ENCODE measurements at places on chromosomes 5 and 9.

GRCh38 chr5:57931807-57932206 is 449.2 kb upstream of the ACTBL2 start:
- DNase-seq = no peak

GRCh38 chr9:108477529-108478006 is 378.2 kb downstream of the ACTL7B start:
- peak; percentile 39 for DNase-seq

DNA sequence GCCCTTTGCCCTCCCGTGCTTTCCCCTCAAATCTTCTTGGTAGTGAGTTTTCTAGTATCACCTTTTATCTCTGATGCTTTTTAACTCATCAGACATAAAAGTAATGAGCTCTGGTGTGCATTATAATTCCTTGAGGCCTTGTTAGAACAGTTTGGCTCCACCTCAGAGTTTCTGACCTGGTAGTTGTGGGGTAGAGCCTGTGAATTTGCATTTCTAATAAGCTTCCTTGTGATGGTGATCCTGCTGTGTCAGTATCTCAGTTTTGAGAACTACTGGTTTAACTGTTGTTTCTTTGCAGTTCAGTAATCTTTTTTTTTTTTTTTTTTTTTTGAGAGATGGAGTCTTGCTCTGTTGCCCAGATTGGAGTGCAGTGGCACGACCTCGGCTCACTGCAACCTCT is 31.1 kb downstream of the UBE2D2 start:
- DNase-seq = no peak

- DNase-seq = no peak
Measured at GRCh38 chr9:26311463-26311995, 581.1 kb downstream of the CAAP1 start.

DNA sequence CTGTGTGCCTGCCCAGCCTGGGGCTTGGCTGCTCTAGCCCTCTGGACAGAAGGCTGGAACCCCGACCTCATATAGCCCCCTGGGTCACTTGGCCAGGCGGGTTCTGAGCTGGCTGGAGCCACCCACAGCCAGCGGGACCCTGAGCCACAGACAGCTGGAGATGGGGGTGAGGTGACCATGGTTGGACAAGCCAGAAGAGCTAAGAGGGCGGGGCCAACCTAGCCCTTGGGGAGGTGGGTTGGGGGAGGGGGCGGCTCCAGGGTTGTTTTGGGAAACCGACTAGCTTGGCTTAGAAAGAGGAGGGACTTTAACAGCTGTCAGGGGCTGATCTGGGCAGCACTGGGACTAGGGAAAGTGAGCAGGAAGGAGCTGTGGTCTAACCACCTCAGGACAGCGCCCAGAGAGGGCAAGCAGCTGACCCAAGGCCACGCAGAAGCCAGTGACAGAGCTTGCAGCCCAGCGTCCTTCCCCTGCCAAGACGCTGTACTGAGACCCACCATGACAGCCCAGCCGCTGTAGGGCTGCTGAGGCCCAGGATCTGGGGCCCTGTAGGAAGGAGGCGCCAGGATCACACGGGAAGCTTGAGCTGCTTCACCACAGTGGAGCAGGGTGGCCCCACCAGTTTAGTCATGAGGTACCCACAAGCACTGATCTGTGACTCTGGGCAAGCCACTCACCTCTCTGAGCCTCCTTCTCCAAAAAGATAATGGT is 2.2 kb downstream of the AIF1L start:
- no peak for DNase-seq

- DNase-seq = no peak
Measured at GRCh38 chr5:2200261-2200950, 317.7 kb upstream of the IRX4 start.

DNA sequence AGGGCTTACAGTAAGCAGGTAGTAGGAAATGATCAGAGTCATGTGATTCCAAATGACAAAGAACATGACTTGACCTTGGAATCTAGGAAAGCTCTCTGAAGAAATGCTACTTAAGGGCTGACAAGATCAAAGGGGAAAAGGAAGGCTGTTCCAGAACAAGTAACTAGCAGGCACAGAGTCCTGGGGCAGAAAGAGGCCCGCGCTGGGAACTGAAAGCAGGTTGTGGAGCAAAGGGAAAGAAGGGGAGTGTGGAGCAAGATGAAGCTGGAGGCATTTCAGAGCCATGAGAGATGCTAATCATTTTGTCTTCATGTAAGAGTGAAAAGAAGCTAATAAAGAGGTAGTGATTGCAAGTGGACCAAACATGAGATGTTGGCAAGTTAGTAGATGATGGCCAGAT is 397.5 kb downstream of the DTWD2 start:
- no peak for DNase-seq

DNA sequence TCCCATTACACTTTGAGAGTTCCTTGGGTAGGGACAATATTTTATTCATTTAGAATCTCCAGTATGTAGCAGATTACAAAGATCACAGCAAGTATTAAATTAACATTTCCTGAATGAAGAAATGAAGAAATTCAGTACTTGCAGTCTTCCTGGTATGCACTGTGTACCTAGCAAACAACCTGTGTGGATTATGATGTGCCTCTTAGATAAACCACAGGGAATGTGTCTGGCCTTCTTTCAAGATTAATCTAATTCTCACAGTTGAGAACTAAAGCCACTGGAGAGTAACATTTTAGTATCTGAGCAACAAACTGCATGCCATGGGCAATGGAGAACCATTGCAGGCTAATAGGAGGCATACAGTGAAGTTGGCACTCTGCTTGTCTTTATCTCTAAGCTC is 199.4 kb downstream of the AP3B1 start:
- DNase-seq = no peak

DNA sequence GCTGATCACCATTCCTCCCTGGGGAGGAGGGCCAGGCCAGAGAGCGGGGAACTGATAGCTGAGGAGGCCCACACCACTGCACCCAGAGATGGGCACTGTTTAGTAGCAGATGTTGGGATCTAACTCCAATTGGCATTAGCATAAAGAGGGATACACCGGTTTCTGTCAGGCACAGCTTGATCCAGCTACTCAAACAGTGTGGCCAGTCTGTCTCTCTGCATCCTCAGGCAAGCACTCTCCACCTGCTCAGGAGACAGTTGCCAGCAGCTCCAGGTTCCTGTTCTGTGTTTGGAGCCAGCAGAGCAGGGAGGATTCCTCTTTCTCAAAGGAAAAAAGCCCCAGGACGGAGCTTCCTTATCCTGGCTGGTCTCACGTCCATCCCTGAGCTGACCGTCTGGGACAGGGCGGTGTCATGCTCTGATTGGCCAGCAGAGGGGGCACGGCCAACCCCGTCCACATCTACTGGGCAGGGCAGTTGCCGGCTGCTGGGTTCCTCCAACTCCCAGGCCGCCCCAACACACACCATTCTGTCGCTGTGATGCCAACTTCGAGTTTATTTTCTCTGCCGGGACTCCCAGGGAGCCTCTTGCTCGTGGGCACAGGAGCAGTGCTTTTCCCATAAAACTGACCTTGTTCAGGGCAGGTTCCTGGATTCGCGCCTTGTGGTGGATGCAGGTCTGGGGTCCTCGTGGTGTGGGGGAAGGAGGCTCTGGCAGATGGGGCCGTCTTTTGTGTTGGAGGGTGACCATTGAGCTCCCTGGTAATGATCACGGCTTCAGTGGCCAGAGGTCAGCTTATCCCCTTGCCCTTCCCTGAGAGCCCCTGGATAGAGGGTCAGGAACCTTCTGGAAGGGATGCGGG is 47.9 kb downstream of the COL5A1 start:
- DNase-seq = peak; percentile 82

DNA sequence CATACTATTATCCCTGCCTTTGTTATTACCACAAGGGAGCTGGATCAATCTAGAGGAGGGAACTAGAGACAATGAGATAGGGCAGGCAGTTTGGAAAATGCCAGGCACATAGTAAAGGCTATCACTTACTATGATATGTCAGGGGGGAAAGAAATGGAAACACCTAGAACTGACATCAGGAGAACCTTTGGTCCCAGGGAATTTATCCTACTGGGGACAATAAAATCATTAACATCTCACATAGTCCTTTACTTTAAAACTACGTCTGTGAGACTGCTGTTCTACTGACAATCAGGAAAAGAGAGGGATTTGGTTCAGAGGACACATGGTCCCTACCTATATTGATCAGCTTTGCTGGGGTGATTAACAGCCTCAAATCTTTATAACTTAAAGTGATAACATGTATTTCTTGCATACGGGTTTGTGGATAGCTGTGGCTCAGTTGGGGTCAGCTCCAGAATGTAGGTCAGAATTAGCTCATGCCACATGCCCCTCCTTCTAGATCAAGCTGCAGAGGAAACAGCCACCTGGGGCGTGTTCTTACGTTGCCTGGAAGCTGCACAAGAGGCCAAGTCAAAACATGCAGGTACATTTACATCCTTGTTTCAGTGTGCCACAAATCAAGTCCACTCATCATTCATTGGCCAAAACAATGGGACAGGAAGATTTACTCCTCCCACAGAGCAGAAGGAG is 43.9 kb upstream of the ALDOB start:
- no peak for DNase-seq

GRCh38 chr5:116621599-116621998 is 47.0 kb upstream of the SEMA6A start:
- no peak for DNase-seq

DNA sequence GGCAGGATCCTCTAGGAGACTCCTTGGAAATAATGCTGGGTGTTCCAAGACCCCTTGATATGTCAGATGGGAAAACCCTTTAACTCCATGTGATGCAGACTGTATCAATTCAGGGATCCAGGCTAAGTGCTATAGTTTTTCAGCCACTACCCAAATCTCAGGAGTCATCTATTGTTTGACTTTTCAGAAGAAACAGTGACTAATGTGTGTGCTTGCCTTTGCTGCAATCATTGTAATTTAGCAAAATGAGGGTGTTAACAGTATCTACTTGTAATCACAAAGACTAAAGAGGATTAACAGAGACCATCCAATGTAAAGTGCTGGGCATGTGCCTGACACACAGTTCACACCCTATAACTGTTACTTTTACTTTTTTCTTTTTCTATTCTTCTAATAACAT is 309.6 kb upstream of the RFX3 start:
- DNase-seq = no peak

DNA sequence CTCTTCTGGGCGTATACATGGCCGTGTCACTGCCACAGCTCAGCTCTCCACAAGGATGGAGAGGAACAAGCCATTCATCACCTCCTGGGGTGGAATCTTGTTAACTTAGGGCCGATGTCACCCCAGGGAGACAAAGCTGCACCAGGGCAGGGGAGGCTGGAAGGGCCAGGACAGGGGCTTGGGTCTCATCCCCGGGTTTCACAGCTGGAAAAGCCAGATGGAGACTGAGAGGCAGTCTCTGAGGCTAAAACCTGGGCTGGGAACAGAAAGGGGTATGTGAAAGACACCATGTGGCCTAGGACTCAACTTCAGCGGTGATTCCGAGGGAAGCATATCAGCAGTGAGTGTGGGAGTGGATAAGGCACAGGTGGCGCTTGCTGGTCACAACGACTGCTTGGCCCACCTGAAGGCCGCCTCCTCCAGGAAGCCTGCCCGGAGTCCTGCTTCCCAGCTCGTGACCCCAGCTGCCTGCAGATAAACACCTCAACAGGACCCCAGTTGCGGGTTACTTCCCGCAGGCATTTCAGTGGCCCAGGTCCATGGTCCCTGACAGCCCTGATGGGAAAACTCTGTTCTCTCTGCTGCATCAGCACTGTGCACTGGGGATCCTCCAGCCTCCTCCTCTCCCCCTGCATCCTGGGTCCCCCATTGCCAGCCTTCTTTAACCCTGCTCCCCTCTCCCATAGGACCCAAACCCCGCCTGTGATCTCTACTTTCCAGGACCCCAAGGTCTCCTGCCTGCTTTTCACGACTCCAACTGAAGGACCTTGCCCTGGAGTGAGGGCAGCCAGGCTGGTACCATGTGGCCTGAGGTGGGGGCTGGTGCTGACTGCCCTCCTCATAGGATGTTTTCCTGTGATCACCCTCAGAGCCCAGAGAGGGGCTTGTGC is 51.7 kb upstream of the FCN1 start:
- no peak for DNase-seq

DNA sequence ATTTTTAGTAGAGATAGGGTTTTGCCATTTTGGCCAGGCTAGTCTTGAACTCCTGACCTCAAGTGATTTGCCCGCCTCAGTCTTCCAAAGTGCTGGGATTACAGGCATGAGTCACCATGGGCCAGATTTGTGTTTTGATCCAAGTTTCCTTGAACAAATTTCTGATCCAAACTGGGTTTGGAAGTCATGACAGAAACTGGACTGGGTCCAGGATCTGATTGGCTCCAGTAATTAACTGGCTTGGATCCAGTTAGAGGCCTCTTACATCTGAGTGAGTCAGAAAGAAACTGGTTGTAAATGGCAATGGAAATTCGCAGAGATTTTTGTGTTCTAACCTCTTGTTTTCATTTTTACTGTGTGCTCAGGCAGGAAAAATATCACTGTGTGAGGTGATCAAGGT is 141.6 kb downstream of the SLC25A46 start:
- DNase-seq = no peak

- DNase-seq = peak; percentile 38
Measured at GRCh38 chr9:80994892-80995291, 694.5 kb downstream of the TLE1 start.

DNA sequence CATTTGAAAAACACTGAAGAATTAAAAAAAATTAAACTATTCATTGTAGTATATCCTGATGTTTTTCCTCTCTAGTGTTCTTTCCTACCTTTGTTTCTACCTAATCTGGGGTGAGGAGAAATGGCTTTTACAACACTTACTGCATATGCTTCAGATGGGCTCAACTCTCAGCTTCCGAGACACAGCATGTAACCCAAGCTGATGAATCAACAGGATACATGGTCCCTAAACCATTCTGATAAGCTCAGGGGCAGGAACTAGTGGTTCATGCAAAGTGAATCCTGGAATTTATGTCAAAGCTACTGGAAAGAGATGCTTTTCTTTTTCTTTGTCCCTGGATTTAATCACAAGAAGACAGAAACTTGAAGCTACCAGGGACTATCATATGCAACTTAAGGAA is 672.5 kb upstream of the RORB start:
- DNase-seq = no peak

DNA sequence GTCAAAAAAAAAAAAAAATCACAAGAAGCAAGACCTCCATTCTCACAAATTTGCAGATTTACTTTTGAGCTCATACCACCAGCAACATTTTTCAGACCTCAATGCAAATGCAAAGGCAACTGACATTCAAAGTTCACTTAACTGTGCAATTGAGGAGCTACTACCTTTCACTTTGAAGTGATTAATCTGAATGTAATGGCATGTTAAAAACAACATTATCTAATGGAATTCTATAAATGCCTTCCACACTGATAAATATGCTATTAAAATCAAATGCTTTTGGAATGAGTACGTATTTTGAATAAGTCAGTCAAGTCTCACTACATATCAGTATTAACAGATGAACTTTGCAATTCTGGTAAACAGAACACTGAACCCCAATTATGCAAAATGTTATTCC is 32.3 kb downstream of the UBQLN1 start:
- no peak for DNase-seq

DNA sequence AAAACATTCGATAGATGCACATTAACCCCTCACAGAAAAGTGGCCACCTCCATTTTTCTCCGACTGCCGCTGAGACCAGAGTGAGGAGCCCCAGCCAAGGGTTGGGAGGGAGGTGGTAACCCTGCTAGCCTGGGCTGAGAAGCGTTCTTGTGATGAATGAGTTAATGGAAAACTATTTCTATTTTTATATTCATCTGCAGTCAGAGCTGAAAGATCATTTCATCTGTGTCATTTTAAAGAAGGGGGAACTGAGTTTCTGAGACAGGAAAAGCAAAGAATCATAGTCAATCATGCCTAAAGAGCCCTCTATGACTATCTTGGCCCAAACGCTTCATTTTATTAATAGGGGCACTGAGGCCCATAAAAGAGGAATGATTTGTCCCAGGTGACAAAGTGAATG is 229.5 kb downstream of the PAPPA start:
- DNase-seq = no peak

- no peak for DNase-seq
Measured at GRCh38 chr9:82722051-82722450, 340.9 kb downstream of the RASEF start.
